ENCODE measurements at places on chromosomes 7 and 10. TPM values are rescaled to one million over a fixed set of nuclear protein-coding genes. Genes with fewer than 3 reads are reported as not detected.

SMKR1 gene
- 0.86 TPM for polyA plus RNA-seq

PRKG1 gene
- 13.6 TPM for polyA plus RNA-seq

PAPOLB gene
- polyA plus RNA-seq = 0.05 TPM

SNCG gene
- polyA plus RNA-seq = 4.8 TPM

ANXA8L1 gene
- polyA plus RNA-seq = not detected

CLDN4 gene
- polyA plus RNA-seq = 64.3 TPM

CALN1 gene
- 2.1 TPM for polyA plus RNA-seq

UTF1 gene
- 0.12 TPM for polyA plus RNA-seq

SDK1 gene
- 6.5 TPM for polyA plus RNA-seq

LSM5 gene
- 80.6 TPM for polyA plus RNA-seq

CLRN3 gene
- polyA plus RNA-seq = not detected

AGR2 gene
- polyA plus RNA-seq = 72.3 TPM

RBP3 gene
- polyA plus RNA-seq = 0.09 TPM

CYTH3 gene
- polyA plus RNA-seq = 32.9 TPM

SERPINE1 gene
- 0.92 TPM for polyA plus RNA-seq

SPDYE5 gene
- 1.8 TPM for polyA plus RNA-seq

TMEM139 gene
- polyA plus RNA-seq = 46.2 TPM

ATP6V0E2 gene
- polyA plus RNA-seq = 25.6 TPM

MKI67 gene
- polyA plus RNA-seq = 57.7 TPM

ATRNL1 gene
- 20.9 TPM for polyA plus RNA-seq

CCL24 gene
- 2.3 TPM for polyA plus RNA-seq

VWA2 gene
- polyA plus RNA-seq = 2.8 TPM

MMP21 gene
- 0.33 TPM for polyA plus RNA-seq

LRRC4 gene
- 5.2 TPM for polyA plus RNA-seq
